ENCODE measurements at places on chromosomes 2 and 18.

DNA sequence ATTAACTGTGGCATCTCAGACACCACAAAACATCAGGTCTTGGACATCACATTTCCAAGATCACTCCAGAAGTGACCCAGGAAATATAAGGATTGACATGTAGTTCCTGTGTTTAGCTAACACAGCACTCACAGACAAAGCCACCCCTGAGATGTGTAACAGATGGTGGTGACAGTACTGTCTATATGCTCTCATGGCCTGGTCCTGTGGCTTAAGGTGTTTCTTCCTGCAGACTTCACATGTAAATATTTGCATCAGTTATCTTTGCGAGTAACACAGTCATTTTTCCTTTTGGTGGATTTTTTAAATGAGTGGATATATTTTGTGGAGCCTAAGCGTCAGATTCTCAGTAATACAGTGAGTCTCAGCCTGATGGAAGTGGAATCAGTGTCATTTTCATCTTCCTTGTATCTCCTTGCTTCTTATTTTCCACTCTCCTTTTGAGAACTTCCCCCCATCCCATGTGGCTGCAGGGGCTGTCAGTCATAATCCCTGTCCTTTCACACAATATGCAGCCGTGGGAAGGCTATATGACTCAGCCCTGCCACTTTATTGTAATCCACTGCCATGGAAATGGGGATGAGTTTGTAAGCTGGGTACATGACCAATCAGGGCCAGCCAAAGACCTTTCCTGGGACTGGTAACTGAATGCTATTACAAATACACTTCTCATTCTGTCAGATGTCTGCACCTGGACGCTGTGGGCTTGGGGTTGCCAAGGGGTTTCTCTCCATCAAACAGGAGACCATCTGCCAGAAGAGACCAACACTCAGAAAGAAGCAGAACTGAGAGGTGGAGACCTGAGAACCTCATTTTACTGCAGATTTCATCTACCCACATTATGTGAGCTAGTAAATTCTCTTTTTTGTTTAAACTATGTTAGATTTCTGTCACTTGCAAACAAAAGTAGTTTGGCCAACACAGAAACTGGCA, 74.3 kb downstream of the ICOS start:
- DNase-seq, result no peak

DNA sequence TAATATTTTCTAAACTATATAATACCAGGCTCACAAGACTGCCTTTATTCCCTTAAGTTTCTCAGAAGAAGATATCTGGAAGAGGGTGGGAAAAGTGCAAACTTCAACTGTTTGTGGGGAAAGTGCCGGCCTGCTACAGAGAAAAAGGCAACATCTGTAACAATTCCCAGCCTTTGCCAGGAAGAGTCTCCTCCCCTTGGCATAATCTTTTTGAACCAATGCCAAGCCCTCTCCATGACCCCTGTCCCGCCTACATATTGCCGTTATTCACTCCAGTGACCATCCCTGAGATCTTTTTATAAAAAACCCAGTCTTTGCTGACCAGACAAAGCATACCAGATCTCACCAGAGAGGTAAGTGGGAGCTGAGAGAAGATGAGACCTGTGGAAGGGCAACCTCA, at the start of gene REG3G:
TSS of gene REG3G (plus strand) at position 282 of the 400 bp plus-strand sequence. CDS start 392 bp downstream, outside the sequence.
- DNase-seq, result no peak

DNA sequence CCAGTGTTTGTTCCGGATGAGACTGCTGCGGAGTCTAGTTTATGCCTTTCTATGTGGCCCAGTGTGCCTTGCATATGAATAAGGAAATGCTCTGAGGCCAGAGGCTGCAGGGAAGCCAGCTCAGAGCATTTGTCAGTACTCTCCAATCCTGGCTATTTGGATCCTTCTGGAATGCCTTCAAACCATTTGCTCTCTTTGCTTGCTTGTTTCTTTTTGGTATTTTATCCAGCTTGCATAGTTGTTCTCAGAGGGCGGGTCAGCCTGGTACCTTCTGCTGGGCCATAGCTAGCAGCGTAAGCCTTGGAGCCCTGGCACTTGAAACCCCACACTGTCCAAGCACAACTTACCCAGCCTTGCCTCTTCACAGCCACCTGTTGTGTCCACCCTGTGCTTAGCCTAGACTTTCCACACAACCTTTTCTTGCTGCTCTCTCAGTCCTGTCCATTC, 20.5 kb downstream of the CENPO start:
- DNase-seq, result no peak

- no peak for DNase-seq
Measured at GRCh38 chr2:25036221-25036559, 5.7 kb upstream of the EFR3B start.

DNA sequence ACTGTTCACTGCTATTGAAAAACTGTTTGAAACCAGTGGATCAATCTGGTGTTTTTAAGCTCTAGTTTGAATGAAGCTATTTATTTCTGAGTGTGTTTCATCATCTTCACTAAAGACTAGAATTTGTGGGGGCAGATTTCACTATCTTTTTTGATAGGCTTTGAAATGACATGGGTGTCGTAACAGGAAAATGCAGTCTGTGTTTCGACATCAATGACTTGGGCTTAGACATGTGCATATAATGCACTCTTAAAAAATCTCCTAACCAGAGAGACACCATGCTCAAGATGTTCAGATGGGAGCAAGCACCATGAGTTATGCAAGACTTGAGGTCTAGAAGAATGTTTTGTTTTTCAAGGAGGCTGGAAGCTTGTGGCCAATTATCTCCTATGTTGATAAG, 221.6 kb downstream of the GPD2 start:
- no peak for DNase-seq

GRCh38 chr2:101133492-101134100, 17.6 kb downstream of the TBC1D8 start:
- no peak for DNase-seq

- no peak for DNase-seq
Measured at GRCh38 chr2:32260376-32260775, 4.3 kb downstream of the NLRC4 start.

DNA sequence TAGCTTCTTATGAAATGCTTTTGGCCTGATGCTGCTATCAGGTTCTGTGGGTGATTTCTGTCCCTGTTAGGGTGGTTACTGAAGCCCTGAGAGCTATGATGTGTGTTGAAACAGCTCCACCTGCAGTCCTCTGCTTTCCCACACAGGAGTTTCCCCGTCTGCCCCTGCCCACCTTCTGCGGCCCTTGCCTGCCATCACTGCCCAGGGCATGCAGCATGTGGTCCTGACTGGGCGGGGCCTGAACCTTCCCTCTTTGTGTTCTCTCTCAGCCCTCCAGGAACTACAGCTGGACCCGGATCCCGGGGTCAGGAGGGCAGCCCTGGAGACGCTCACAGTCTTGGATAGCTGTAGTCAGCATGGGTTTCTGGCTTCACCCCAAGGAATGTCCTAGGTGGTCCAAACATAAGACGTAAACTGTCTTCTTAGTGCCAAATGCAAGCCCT, 21.4 kb downstream of the HJURP start:
- DNase-seq, result no peak

DNA sequence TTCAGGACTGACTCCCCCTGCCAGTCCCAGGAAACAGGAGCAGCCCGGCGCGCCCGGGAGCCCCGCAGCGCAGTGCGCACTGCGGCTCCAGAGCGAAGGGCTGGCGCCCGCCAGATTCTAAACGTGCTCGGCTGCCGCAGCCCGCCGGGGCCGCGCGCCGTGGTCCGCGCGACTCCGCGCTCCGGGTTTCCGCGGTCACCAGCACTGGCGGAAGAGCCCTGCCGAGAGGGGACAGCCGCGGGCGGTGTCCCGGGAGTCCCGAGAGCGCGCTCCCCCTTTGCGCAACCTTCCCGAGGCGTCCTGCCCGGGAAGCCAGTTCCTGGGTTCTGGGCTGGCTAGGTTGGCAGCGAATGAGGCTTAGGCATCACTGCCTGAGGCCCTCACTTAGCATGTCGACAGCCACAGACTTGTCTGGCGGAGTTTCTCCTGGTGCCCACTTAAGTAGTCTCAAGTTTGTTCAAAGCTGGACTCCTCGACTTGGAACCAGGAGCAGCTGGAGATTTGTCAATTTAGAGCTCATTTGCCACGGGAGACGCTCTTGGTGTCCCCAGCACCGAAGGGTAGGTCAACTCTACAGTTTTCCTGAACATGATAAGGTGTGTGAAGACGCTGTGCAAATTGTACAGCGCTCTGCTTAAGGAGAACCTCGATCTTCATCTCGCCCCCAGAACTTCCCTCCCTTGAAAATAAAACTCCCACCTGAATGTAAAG, 1.5 kb upstream of the VSNL1 start:
- no peak for DNase-seq

- DNase-seq, result no peak
Measured at GRCh38 chr2:148184976-148185375, 164.1 kb downstream of the MBD5 start.

GRCh38 chr2:1606046-1606400, 138.3 kb downstream of the PXDN start:
- no peak for DNase-seq

- no peak for DNase-seq
Measured at GRCh38 chr2:17179145-17179808, 339.0 kb downstream of the RAD51AP2 start.

DNA sequence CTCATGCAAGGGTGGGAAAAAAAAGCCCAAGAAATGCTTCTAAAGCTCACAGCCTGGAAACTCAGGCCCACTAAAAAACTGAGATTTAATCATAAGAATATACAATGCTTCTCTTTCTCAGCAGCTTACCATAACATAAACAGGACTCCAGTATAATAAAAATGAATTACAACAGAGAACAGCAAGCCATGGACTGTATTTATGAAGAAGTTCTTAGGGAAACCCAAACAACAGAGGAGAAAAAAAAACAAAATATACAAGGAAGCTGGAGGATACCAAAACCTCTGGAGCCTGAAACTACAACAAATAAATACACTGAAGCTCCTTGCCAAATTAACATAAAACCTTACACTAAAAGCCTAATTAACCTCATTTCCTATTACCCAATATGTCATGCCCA, 187.8 kb downstream of the RDH14 start:
- DNase-seq, result no peak

- no peak for DNase-seq
Measured at GRCh38 chr2:135743860-135744259, 2.2 kb downstream of the UBXN4 start.

All from CD4-positive, alpha-beta T cell treated with Interleukin-2 at 100 ng/mL for 4 hours (primary cell).